ENCODE measurements at places on chromosomes 3 and 15. TPM values are rescaled to one million over a fixed set of nuclear protein-coding genes. Genes with fewer than 3 reads are reported as not detected.

DNA sequence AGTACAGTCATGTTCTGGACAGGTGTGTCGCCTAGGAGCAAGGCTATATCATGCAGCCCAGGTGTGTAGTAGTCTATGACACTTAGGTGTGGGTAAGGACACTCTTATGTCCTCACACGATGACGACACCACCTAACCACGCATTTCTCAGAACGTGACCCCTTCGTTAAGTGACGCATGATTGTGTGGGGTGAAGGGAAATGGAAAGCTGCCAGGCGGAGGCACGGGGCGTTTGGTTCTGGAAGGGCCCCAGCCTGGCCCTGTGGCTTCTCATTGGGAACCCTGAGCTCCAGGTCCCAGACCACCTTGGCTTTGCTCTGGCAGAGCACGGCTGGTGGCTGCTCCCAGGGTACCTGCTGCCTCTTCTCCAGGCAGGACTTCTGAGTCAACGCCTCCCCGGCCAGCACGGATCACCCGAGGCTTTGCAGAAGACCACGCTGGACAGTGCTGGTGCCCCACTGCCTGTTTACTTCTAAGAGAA, 39.3 kb downstream of the FBLN2 start:
- DNase-seq, result no peak
- no peaks in the 10 kb centered on the region for H3K36me3 ChIP-seq
- no peak overlapping the region for H3K27ac ChIP-seq
- peaks cover 7% of the 10 kb centered on the region for H3K27me3 ChIP-seq

THRB gene
- not detected for total RNA-seq

DNA sequence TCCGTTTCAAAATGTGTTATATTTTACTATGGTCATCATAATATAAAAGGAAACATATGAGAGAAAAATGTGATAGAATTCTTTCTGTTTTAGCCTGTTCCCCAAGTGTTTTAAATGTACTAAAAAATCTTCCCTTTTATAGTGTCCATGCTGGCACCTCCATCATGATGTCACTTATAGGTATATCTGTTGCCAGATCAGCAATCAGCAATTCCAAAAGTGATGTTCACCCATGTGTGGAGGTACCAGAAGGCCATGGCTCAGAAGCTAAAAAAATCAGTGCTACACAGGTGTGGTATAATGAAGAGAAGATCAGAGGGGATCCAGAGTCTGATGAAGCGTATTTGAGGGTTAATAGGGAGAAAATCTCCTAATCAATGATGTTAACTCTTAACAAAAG, 1.1 kb upstream of the GPR15 start:
- no peak overlapping the region for H3K27ac ChIP-seq
- no peak for DNase-seq
- peaks cover 55% of the 10 kb centered on the region for H3K4me1 ChIP-seq
- no peak overlapping the region for H3K4me3 ChIP-seq
- no peaks in the 10 kb centered on the region for H3K27me3 ChIP-seq

- no peaks in the 10 kb centered on the region for H3K4me1 ChIP-seq
- no peak overlapping the region for H3K27ac ChIP-seq
- H3K36me3 ChIP-seq, result no peaks in the 10 kb centered on the region
- H3K4me3 ChIP-seq, result no peak overlapping the region
Observed at GRCh38 chr3:154701055-154701454, 271.1 kb upstream of the GPR149 start.

PIK3R4 gene
- total RNA-seq, result 24.1 TPM

A4GNT gene
- not detected for total RNA-seq

DUOXA2 gene
- total RNA-seq, result not detected

GRCh38 chr15:90064911-90065681, 37.2 kb downstream of the IDH2 start:
- H3K36me3 ChIP-seq, result peaks cover 10% of the 10 kb centered on the region
- H3K27me3 ChIP-seq, result no peaks in the 10 kb centered on the region
- DNase-seq, result no peak
- no peak overlapping the region for H3K27ac ChIP-seq

- no peaks in the 10 kb centered on the region for H3K36me3 ChIP-seq
- H3K4me1 ChIP-seq, result no peaks in the 10 kb centered on the region
- no peak overlapping the region for H3K27ac ChIP-seq
- H3K4me3 ChIP-seq, result no peak overlapping the region
Observed at GRCh38 chr3:54932606-54933005, 4.7 kb upstream of the LRTM1 start.

GRCh38 chr15:62848632-62849050, 193.9 kb upstream of the TPM1 start:
- DNase-seq, result no peak
- no peaks in the 10 kb centered on the region for H3K36me3 ChIP-seq
- no peak overlapping the region for H3K27ac ChIP-seq
- H3K4me1 ChIP-seq, result no peaks in the 10 kb centered on the region

DNA sequence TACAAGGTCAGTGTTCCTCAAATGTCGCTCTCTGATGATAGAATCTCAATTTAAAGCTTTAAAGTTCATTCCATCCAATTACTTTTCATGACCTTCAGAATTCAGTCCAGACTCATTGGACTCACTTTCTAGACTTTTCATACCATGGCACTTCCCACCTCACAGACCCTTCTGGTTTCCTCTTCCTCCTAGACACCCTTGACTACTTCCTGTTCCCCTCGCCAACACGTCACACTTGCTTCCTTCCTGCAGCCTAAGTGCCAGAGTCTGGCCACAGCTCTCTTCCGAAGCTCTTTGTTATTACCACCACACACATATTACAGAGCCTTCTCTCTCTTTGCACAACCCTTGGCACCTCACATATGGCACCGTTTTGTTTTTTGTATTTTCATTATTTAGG, 59.1 kb upstream of the UMPS start:
- H3K27ac ChIP-seq, result peak overlapping the region; percentile 87
- peaks cover 56% of the 10 kb centered on the region for H3K4me1 ChIP-seq
- DNase-seq, result peak; percentile 70
- H3K36me3 ChIP-seq, result peaks cover 40% of the 10 kb centered on the region
- no peaks in the 10 kb centered on the region for H3K27me3 ChIP-seq
- H3K4me3 ChIP-seq, result peak overlapping the region; percentile 30

STAB1 gene
- total RNA-seq, result not detected

GRCh38 chr3:170780955-170781354, 89.0 kb downstream of the RPL22L1 start:
- H3K27me3 ChIP-seq, result peaks cover 33% of the 10 kb centered on the region
- no peak for DNase-seq
- H3K4me3 ChIP-seq, result no peak overlapping the region
- H3K4me1 ChIP-seq, result no peaks in the 10 kb centered on the region

OGG1 gene
- 37.7 TPM for total RNA-seq

DNA sequence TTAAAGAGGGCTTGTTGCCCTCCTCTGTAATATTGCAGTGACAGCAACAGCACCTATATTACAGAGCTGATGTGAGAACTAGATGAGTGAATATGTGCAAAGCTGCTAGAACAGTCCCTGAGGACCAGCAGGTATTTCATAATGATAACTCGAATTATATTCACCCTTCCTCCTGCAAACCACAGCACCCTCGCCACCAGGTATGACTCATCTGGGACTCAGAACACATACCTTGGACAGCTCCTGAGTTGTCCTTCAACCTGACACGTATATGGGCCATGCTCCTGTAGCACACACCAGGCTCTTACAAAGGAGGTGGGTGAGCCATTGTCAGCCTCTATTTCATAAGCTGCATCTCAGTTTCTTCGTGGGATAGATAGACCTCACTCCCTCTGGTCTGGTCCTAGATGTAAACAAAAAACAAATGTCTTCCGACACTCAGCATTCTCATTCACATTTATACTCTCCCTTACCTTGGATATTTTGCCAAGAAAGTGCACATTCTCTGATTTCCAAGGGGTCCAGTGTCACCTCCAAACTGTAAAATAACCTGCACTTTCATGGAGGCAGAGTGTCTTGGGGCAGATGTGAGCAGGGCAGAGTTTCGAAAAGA, 124.5 kb downstream of the TLE3 start:
- H3K36me3 ChIP-seq, result no peaks in the 10 kb centered on the region
- DNase-seq, result peak; percentile 72
- H3K27me3 ChIP-seq, result peaks cover 32% of the 10 kb centered on the region
- H3K4me1 ChIP-seq, result peaks cover 2% of the 10 kb centered on the region

DNA sequence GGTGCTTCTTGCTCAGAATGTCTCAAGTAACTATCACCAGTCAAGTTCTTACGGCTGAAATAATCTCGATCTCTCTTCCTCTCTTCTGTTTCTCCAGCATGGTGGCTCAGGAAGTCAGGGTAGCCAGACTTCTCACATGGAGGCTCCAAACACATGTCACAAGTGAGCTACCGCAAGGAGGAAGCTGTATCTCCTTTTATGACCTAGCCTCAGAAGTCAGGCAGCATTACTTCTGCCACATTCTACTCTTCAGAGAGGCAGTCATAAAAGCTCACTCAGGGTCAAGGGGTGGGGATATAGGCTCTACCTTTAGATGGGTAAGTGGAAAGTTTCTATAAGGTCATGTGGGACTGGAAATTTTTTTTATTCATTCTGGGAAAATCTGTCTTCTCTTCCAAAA, 86.6 kb upstream of the NEO1 start:
- no peak overlapping the region for H3K4me3 ChIP-seq
- no peaks in the 10 kb centered on the region for H3K36me3 ChIP-seq
- peaks cover 5% of the 10 kb centered on the region for H3K4me1 ChIP-seq
- peaks cover 19% of the 10 kb centered on the region for H3K27me3 ChIP-seq

DNA sequence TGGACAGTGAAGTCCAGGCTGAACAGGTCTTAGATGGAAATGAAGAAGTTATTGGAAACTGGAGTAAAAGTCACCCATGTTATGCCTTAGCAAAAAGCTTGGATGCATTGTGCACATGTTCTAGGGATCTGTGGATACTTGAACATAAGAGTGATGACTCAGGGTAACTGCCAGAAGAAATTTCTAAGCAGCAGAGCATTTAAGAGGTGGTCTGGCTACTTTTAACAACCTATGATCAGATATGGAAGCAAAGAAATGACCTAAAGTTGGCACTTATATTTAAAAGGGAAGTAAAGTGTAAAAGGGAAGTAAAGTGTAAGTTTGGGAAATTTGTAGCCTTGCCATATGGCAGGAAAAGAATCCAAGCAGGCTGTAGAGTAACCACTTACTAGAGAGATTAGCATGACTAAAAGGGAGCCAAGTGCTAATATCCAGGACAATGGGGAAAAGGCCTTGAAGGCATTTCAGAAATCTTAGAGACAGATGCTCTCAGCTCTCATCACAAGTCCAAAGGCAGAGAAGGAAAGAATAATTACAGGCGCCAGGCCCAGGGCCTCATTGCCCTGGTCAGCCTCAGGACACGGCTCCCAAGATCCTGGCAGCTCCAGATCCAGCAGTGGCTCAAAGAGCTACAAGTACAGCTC, 73.9 kb upstream of the KCNH8 start:
- H3K36me3 ChIP-seq, result no peaks in the 10 kb centered on the region
- no peak overlapping the region for H3K4me3 ChIP-seq
- DNase-seq, result no peak
- H3K27ac ChIP-seq, result no peak overlapping the region

GRCh38 chr3:180403156-180403555, 198.8 kb upstream of the TTC14 start:
- H3K27me3 ChIP-seq, result no peaks in the 10 kb centered on the region
- H3K4me1 ChIP-seq, result no peaks in the 10 kb centered on the region
- no peak overlapping the region for H3K27ac ChIP-seq
- no peak overlapping the region for H3K4me3 ChIP-seq

PRR20G gene
- total RNA-seq, result not detected

DNA sequence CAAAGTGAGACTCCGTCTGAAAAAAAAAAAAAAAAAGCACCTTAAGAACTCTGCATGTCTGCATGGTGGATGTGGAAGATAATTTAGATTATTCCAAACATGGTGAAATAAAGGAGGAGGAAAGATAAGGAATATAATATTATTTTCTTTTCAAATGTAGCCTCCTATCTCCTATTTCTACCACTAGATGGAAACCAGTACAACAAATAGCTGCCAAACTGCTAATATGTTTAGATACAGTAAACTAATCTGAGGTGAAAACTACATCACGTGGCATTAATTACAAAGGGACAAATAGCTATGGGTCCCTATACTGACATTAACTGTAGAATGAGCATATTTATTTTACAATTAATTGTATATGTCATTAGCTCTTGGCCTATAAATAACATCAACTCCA, 197.8 kb downstream of the TBC1D5 start:
- no peak overlapping the region for H3K27ac ChIP-seq
- no peaks in the 10 kb centered on the region for H3K27me3 ChIP-seq
- no peaks in the 10 kb centered on the region for H3K4me1 ChIP-seq

DNA sequence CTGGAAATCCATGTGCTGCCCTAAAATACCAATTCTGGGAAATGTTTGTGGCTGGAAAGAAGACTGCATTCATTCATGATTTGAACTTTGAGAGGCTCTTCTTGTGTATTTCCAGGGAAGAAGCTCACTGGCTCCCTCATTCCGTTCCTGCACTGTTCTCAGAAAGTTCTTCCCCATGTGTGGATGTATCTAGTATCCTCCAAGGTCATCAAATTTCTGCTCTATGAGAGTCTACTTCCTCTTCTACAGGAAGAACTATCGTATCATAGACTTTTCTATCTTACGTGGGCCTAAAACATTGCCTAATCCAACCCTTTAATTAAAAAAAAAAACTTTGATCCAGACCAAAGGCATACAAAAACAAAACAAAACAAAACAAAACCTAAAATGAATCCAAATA, 2.9 kb downstream of the CCR3 start:
- DNase-seq, result no peak
- H3K4me3 ChIP-seq, result no peak overlapping the region
- H3K4me1 ChIP-seq, result peaks cover 6% of the 10 kb centered on the region
- no peaks in the 10 kb centered on the region for H3K36me3 ChIP-seq
- H3K27me3 ChIP-seq, result peaks cover 20% of the 10 kb centered on the region
- no peak overlapping the region for H3K27ac ChIP-seq

GRCh38 chr15:23877502-23878412, 190.7 kb upstream of the NDN start:
- peak; percentile 38 for DNase-seq
- no peak overlapping the region for H3K4me3 ChIP-seq
- H3K4me1 ChIP-seq, result no peaks in the 10 kb centered on the region
- no peaks in the 10 kb centered on the region for H3K27me3 ChIP-seq
- H3K36me3 ChIP-seq, result no peaks in the 10 kb centered on the region

DNA sequence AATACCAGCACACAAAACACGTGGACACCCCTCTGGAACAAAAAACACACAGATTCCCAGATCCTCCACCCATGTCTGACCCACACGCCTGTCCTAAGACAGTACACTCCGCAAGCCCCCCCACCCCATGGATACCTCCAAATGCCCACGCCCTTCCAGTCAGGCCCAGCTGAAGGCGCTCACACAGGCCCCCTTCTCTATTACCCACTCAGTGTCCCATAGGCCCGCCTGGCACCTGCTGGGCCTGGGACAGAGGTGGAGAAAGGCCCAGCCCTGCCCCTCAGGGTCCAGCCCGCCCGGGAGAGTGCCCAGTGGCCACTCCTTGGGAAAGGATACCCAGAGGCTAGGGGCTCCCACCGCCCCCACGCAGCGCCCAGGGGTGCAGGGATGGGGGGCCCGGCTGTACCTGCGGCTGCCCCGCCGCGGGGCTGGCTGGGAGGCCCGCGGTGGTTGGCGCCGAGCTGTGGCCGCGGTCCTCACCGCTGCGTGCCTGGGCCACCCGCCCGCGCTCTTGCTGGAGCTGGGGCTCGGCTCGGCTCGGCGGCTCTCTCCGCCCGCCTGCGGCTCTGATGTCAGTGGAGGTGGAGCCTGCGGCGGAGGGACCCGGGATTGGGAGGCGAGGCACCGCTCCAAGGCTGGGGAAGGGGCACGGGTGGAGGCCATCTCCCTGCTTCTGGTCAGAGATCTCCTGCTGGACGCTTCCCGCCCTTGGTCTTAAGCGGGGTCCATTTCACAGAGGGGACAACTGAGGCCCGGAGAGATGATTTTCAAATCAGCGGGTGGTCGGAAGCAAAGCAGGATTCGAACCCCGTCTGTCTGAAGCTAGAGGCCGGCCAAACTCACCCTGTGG, at the start of gene CAMK1:
Gene CAMK1 (minus strand): TSS at position 522 of the 850 bp plus-strand sequence. CDS start 2,198 bp downstream, outside the sequence.
- DNase-seq, result peak; percentile 72
- peaks cover 39% of the 10 kb centered on the region for H3K4me1 ChIP-seq
- H3K27ac ChIP-seq, result peak within 1 kb of the TSS; percentile 83
- H3K4me3 ChIP-seq, result peak within 1 kb of the TSS; percentile 79
